Memory B cell (primary cell): ENCODE measurements at places on chromosomes 12 and 14.

DNA sequence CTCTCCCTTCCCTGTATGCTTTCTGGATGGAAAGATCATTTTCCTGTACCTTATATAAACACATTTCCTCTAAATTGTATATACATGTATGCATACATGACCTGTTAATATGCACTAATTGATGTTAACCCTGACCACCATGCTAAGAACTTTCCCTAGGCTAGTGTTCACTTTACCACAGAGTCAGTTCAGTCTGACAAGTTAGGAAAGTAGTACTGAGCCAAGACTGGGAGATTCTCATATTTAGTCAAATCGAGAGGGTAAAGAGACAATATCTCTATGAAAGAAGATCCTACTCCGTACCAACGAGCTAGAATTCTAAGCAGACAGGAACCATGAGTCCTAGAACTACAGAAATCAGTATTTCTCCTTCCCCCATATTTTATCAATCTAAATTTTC lies 36.8 kb downstream of the ATF7 start:
- H3K36me3 ChIP-seq = peaks cover 12% of the 10 kb centered on the region
- DNase-seq = no peak
- H3K27me3 ChIP-seq = no peaks in the 10 kb centered on the region
- peaks cover 14% of the 10 kb centered on the region for H3K4me1 ChIP-seq
- H3K27ac ChIP-seq = no peak overlapping the region

- H3K4me3 ChIP-seq = no peak overlapping the region
- H3K4me1 ChIP-seq = peaks cover 19% of the 10 kb centered on the region
- no peaks in the 10 kb centered on the region for H3K27me3 ChIP-seq
- DNase-seq = no peak
Observed at GRCh38 chr12:32257695-32258496, 141.5 kb upstream of the FGD4 start.

DNA sequence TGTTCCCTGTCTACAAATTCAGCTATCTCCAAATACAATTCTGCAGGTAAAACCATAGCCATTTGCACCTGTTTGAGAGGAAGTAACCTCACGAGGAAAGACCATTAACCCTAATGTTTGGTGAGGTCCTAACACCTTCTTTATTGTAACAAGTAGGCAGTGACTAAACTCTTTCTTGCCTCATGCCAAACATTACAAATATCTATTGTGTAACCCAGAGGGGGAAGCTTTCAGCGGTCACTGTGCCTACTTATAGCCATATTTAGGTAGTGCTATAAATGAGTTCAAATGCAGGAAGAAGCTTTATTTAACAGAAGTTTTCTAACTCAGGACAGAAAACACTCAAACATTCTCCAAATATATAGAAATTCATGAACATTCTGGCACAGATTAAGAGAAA lies 252.7 kb downstream of the LRFN5 start:
- no peaks in the 10 kb centered on the region for H3K36me3 ChIP-seq
- H3K27me3 ChIP-seq = no peaks in the 10 kb centered on the region
- no peak overlapping the region for H3K4me3 ChIP-seq
- no peak for DNase-seq

- DNase-seq = peak; percentile 58
- no peak overlapping the region for H3K4me3 ChIP-seq
- H3K4me1 ChIP-seq = no peaks in the 10 kb centered on the region
- H3K27me3 ChIP-seq = peaks cover 15% of the 10 kb centered on the region
- H3K36me3 ChIP-seq = no peaks in the 10 kb centered on the region
Observed at GRCh38 chr12:54603173-54603814, 14.8 kb upstream of the PPP1R1A start.

DNA sequence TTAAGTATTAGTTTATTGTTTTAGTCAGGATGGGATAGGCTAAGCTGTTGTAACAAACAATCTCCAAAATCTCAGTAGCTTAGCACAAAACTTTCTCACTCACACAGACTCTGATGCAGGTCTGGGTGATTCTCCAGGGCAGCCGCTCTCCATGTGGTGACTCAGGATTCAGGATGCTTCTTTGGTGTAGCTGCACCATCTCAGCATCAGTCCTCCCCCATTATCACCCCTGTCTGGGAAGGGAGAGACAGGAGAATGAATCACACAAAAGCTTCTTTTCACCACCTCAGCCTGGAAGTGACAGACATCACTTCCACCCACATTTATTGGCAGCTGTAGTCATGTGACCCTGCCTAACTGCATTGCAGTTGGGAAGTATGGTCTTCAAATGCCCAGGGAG lies 142.3 kb downstream of the DICER1 start:
- peaks cover 6% of the 10 kb centered on the region for H3K27me3 ChIP-seq
- H3K27ac ChIP-seq = no peak overlapping the region
- H3K4me3 ChIP-seq = no peak overlapping the region
- no peaks in the 10 kb centered on the region for H3K36me3 ChIP-seq
- H3K4me1 ChIP-seq = no peaks in the 10 kb centered on the region
- no peak for DNase-seq

DNA sequence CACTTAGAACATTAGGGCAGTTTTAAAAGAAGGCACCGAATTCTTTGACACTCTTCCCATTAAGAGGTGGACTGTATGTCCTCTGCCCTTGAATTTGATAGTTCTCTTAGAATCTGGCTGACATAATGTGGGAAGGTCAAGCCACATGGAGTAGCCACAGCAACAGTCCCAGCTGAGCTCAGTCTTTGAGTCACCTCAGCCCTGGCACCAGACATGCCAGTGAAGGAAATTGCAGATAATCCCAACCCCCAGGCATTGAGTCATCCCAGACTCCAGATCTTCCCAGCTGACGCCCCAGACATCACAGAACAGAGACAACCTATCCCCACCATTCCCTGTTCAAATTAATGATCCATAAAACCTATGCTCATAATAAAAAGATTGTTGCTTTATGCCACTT lies 83.4 kb downstream of the GTF2A1 start:
- H3K36me3 ChIP-seq = no peaks in the 10 kb centered on the region
- H3K4me1 ChIP-seq = no peaks in the 10 kb centered on the region
- no peak overlapping the region for H3K4me3 ChIP-seq
- no peak for DNase-seq
- no peak overlapping the region for H3K27ac ChIP-seq

DNA sequence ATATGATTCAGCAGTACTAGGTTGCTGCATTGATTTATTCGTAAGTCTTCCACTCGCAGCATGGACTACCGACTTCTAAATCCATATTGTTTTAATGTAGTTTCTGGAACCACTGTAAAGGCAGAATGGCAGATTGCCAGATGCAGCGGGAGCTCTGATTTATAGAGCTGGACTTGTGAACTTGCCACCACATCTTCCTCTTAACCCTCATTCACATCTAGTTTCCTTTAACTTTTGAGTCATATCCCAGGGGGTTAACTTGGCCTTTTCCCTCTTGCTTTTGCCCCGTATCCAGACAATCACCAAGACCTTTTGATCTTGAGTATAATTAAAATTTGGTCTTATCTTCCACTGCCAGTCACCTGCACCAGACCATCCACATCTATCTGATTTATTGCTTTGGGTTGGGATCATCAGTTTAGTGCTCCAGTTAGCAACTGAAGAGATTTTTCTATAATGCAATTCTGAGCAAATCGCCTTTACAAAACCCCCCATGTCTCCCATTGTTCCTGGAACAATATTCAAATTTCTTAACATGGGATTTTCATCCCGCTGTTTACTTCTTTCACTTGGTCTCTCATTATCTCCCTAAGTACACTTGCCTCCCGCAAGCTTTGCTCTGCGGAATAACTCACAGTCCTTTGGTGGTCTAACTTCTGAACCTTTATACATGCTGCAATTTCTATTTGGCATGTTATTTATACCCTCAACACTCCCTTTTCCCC lies 130.5 kb downstream of the ACSS3 start:
- no peak overlapping the region for H3K27ac ChIP-seq
- DNase-seq = no peak
- H3K4me1 ChIP-seq = no peaks in the 10 kb centered on the region
- H3K4me3 ChIP-seq = no peak overlapping the region

GRCh38 chr12:79023784-79024183 lies 159.2 kb downstream of the SYT1 start:
- DNase-seq = no peak
- H3K4me3 ChIP-seq = no peak overlapping the region
- H3K4me1 ChIP-seq = no peaks in the 10 kb centered on the region
- H3K36me3 ChIP-seq = no peaks in the 10 kb centered on the region

DNA sequence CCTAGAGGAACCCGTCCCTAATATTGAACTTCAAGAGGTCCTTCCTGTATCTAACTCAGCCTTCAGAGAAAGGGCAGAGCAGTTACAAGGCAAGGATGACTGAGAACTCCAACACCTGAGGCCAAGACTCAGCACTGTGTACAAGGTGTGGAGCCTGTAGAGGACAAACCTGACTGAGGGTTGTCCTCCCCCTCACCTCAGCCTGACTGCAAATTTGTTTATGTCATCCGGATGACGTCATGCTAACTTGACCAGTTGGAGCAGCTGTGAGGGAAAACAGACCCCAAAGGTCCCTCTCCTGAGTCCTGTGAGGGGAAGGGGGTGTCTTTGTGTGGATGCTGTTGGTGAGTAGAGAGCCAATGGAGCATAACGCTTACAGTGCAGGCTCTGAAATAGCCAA lies 4.3 kb downstream of the CRACR2A start:
- peaks cover 31% of the 10 kb centered on the region for H3K36me3 ChIP-seq
- DNase-seq = no peak
- H3K4me3 ChIP-seq = no peak overlapping the region
- peaks cover 33% of the 10 kb centered on the region for H3K4me1 ChIP-seq
- H3K27ac ChIP-seq = no peak overlapping the region
- H3K27me3 ChIP-seq = no peaks in the 10 kb centered on the region

- no peaks in the 10 kb centered on the region for H3K27me3 ChIP-seq
- no peaks in the 10 kb centered on the region for H3K4me1 ChIP-seq
- H3K27ac ChIP-seq = no peak overlapping the region
- H3K36me3 ChIP-seq = peaks cover 2% of the 10 kb centered on the region
- DNase-seq = no peak
Observed at GRCh38 chr14:54975856-54976255, 51.0 kb downstream of the WDHD1 start.

- no peak for DNase-seq
- peaks cover 2% of the 10 kb centered on the region for H3K27me3 ChIP-seq
Observed at GRCh38 chr12:119915894-119916510, 38.9 kb upstream of the CIT start.

DNA sequence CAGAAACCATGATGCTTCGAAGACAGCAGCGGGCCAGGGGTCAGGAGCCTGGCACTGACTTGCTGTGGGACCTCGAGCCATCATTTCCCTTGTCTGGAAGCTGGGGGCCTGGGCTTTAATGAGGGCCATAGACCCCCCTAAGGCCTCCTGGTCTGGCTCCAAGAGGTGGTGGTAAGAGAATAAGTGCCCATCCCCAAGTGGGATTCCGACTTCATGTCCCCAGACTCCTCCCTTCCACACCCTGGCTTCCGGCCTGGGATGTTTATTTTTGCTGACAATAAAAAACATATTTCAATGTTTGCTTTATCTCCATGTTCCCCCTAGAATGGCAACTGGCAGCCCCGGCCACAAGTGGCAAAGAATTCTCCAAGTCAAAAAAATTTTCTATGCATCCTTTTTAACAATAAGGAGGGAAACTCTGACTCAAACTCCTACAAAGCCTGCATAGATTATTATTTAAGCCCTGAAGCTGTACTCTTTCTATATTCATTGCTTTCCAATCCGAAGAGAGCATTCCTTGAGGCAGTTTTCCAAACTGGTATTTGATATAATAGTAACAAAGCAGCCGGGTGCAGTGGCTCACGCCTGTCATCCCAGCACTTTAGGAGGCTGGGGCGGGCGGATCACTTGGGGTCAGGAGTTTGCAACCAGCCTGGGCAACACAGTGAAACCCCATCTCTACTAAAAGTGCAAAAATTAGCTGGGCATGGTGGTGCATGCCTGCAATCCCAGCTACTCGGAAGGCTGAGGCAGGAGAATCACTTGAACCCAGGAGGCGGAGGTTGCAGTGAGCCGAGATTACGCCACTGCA lies 84.0 kb downstream of the ITPK1 start:
- H3K27ac ChIP-seq = no peak overlapping the region
- H3K4me3 ChIP-seq = peak overlapping the region; percentile 32
- H3K4me1 ChIP-seq = peaks cover 50% of the 10 kb centered on the region
- DNase-seq = no peak
- no peaks in the 10 kb centered on the region for H3K27me3 ChIP-seq
- H3K36me3 ChIP-seq = peaks cover 4% of the 10 kb centered on the region

GRCh38 chr14:58078068-58078467 lies 73.9 kb downstream of the ARMH4 start:
- H3K27me3 ChIP-seq = peaks cover 5% of the 10 kb centered on the region
- no peak for DNase-seq
- H3K36me3 ChIP-seq = no peaks in the 10 kb centered on the region
- H3K4me1 ChIP-seq = no peaks in the 10 kb centered on the region
- H3K27ac ChIP-seq = no peak overlapping the region

DNA sequence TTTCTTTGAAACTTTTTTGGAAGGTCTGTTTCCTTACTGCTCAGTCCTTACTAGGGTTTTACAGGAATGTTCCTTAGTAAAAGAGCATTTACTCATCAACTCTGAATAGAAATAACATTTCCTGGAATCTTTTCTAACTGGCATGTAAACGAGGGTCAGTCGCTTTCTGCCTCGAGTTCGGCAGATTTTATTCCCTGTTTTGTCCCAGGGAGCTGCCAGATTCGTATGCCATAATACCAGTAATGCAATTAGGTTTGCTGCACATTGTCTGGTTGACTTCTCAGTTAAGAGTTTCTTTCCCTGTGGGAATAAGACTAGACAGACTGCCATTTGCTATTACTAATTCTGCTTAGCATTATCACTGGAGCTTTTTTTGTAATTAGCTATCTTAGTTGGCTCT lies 91.9 kb downstream of the VRK1 start:
- peaks cover 7% of the 10 kb centered on the region for H3K36me3 ChIP-seq
- no peak overlapping the region for H3K4me3 ChIP-seq
- peaks cover 2% of the 10 kb centered on the region for H3K4me1 ChIP-seq
- no peaks in the 10 kb centered on the region for H3K27me3 ChIP-seq
